ENCODE measurements at places on chromosomes 5 and 9. TPM values are rescaled to one million over a fixed set of nuclear protein-coding genes. Genes with fewer than 3 reads are reported as not detected.

Gene ANKRD31
- 0.05 TPM for total RNA-seq

Gene ARHGEF39
- 0.19 TPM for total RNA-seq

Gene CACNA1B
- total RNA-seq = not detected

Gene CXCL14
- total RNA-seq = 0.64 TPM

Gene IDNK
- total RNA-seq = 4.2 TPM

Gene ARL14EPL
- total RNA-seq = not detected

Gene MZB1
- total RNA-seq = not detected

Gene SHOC1
- not detected for total RNA-seq

Gene TEK
- total RNA-seq = 1.2 TPM

Gene FRMPD1
- total RNA-seq = not detected

Gene ZNF608
- 35.3 TPM for total RNA-seq

Gene FAM200C
- total RNA-seq = 2.4 TPM

Gene IFNA21
- total RNA-seq = not detected

Gene ARID3C
- total RNA-seq = 0.34 TPM

Gene TMEFF1
- total RNA-seq = 1.9 TPM

Gene AQP7
- total RNA-seq = 3.7 TPM

Gene RNF224
- not detected for total RNA-seq

Gene IGFBPL1
- total RNA-seq = not detected

Gene IRX4
- not detected for total RNA-seq

Gene FBLL1
- total RNA-seq = 0.29 TPM

Gene PCDHGA3
- 5.1 TPM for total RNA-seq

Gene SHC3
- total RNA-seq = 4.5 TPM

Gene GPRIN1
- 2.2 TPM for total RNA-seq

Gene SMIM32
- total RNA-seq = not detected

Gene SPAG8
- 1.4 TPM for total RNA-seq

Gene STKLD1
- 0.34 TPM for total RNA-seq

Gene TMEM38B
- 8.2 TPM for total RNA-seq

Data from cardiac ventricle fibroblast (primary cell).